ENCODE measurements at places on chromosomes 5 and 9. TPM values are rescaled to one million over a fixed set of nuclear protein-coding genes. Genes with fewer than 3 reads are reported as not detected.

GRCh38 chr5:127609957-127610356 is 38.9 kb upstream of the CTXN3 start:
- DNase-seq, result no peak

Gene FOXD1
- 1.6 TPM for total RNA-seq

DNA sequence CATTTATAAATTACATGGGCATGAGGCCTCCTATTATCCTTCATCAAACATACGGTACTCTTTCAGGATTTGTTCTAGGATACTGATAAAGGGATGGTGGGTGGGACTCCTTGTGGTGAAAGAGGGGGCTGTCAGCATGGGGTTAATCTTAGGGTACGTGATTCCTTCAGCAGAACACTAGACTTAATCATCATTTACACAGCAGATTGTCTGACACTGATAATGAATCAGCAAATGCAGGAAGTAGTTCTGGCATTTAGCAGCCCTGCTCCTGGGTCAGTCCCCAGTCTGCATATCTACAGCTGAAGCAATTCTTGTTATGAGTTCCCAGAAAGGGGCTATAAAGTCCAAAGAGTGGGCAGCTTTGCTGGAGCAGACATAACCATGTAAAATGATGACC is 384.6 kb downstream of the SPOCK1 start:
- DNase-seq, result no peak

DNA sequence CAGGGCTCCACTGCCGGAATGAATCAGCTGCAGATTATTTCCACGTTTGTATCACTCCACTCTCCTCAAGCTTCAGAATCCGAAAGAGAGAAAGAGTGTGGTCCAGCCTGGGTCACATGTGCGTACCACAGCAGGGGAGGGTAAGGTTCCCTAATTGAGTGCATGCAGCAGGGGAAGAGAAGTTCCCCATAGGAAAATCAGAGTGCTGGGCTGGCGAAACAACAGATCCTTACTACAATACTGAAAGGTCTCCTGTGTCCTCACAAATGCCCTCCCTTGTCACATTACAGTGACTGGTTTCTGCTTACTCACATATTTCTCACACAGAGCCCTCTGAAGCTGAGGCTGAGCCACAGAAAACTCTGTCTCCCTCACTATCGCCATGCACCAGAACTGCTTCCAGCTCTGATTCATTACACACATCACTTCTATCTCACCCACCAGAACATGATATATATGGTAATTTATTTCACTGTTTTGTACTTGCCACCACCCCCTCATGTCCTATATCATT is 532.2 kb upstream of the TUSC1 start:
- DNase-seq, result no peak

GRCh38 chr9:137435980-137436760 is 5.0 kb downstream of the ENTPD8 start:
- peak; percentile 81 for DNase-seq

GRCh38 chr5:59829386-59829785 is 64.1 kb downstream of the PDE4D start:
- DNase-seq, result no peak

GRCh38 chr5:172288465-172288864 is 4.9 kb upstream of the UBTD2 start:
- no peak for DNase-seq

Gene FBP2
- total RNA-seq, result 1.1 TPM

Gene CDHR2
- 0.39 TPM for total RNA-seq

DNA sequence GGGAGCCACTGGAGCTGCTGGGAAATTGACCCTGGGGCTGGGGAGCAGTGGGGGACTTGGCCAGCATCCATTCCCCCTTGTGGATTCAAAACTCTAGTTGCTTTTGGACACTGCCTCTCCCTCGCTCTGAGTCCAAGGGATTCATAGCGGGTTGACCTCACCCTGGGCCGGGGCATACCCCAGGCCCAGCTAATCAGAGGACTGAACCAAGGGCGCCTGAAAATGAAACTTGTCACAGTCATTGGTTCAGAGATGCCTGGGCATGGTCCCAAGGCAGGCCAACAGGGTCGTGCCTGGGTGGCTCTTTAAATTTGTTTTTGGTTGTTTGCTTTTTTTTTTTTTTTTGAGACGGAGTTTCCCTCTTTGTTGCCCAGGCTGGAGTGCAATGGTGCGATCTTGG is 22.6 kb downstream of the STK10 start:
- no peak for DNase-seq

GRCh38 chr5:68193481-68194036 is 22.0 kb upstream of the PIK3R1 start:
- no peak for DNase-seq

GRCh38 chr9:69130456-69131441 is 43.3 kb upstream of the TJP2 start:
- DNase-seq, result peak; percentile 65

Gene MYOT
- 0.39 TPM for total RNA-seq

GRCh38 chr5:153490118-153491037 is at the start of gene GRIA1:
Gene GRIA1 (plus strand): TSS chr5:153490670.
- DNase-seq, result no peak

Gene FSTL4
- total RNA-seq, result 4.0 TPM

DNA sequence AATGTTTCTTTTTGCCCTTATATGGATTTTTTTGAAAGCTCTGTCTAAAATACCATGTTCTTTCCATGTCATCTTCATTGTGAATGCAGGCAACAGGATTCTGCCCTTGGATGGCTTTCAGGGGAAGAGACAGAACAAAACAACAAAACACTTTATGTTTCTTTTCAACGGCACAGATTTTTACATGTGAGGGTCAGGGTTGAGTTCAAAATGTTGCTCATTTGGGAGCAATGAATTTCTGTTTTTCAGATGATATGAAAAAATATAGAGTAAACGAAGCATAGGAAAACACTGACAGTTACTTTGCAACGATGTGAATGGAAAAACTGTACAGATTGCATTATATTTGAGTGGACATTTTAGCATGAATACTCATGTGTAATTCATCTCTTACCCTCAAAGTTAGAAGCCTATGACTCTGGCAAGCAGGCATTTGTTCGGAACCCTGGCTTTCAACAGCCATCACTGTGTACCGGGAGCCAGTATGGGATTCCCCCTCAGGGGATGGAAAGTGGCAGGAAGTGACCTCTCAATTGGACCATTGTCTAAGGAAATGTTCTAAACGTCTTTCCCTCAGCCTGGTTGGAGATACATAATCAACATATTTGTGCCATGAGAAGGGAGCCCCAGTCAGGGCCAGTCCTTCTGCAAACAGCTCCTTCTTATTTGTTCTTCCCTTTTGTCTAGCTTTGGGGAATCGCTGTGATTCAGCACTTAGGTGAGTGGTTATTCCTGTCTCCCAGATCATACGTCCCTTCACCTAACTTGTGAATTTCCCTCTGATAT is 153.9 kb upstream of the MEF2C start:
- no peak for DNase-seq

Gene MTRR
- 39.7 TPM for total RNA-seq

Gene PELO
- total RNA-seq, result 123 TPM

GRCh38 chr5:82924226-82925060 is 152.8 kb downstream of the TMEM167A start:
- no peak for DNase-seq

Gene RNF44
- 35.2 TPM for total RNA-seq

Gene EGR1
- total RNA-seq, result 87.3 TPM

DNA sequence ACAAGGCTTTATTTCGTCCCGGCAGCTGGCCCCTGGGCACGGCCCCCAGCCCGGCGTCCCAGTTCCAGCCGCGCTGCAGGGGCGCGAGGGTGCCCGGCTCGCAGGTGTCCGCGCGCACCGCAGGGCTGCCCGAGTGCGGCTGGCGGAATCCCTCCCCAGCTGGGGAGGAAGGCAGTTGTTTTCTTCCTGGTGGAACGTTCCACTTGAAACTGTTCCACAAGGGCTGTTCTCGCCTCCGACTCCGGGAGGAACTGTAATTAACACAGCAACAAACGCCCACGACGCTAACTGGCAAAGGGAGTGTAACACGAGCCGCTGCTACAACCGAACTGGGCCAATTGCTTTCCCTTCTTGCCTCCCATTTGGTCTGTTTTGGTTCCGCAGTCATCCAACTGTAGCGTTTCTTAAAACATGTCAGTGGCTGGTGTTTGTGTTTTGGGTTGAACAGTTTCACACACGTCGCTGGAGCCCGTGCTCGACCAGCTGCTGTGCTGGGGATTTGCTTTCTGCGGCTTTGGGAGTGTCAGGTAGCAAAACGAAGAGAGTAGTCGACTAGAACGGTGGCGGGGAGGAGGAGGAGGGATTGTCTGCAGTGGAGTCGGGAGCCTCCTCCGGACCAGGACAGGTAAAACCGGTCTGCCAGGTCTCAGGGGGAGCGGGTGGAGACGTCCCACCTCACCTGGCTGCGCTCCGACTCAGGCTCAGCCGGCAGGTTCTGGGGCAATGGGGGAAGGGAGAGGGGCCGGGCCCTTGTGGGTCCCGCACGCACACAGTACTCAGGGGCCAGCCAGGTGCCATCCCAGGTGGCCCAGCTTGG is 131.6 kb upstream of the NIPBL start:
- no peak for DNase-seq

Gene SHISAL2B
- total RNA-seq, result not detected

DNA sequence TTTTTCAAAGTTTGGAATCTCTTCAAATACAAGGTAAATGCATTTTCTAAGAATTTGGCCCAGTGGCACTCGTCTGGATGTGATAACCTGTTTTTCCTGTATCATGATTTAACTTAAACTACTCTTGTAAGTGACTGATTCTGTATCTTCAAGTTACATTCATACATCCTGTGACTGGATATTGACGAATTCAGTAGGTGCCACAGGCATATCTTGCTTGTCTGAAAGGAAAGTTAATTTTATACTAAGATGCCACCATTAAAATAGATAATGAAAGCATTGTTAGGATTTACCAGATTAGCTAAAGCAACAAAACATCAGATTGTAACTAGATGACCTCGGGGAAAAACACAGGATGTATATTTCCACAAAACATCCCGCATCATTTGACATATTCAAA is 175.3 kb upstream of the ZNF608 start:
- no peak for DNase-seq

DNA sequence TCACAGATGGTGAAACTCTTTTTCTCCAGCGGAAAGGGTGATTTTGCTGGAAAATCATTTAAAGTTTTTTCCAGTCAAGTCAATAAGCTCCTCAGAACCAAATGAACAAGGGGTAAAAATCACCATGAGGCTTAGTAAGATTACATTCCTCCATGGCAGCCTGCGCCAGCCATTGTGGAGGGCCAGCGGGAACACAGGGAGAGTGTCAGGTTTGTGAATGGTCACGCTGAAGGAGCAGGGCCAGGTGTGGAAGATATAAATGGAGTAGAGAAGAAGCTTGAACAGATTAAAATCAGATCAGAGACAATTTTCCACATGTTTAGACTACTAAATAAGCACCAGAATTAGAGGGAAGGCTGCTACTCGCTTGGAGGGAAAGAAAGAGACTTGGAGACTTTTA is 208.8 kb downstream of the NR3C1 start:
- no peak for DNase-seq

GRCh38 chr9:27436234-27436633 is 87.9 kb upstream of the IFNK start:
- DNase-seq, result no peak

Gene PLAC8L1
- not detected for total RNA-seq

GRCh38 chr5:163846512-163846911 is 341.1 kb downstream of the MAT2B start:
- no peak for DNase-seq

DNA sequence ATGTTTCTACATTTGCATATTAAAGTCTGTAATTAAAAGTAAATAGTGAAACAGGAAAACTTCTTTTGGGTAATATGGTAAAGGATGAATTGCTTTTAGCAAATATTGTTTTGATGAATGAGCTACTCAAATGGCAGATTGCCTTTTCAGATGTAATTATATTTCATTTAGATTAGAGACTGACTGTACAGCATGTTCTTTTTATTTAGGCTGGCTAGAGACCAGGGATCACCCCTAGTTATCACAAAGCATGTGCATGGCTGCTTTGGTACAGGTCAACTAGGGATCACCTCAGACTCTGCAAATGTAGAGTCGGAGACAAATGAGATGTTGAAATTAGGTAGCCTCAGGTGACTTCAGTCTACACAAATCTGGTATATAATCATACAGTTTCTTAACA is 214.9 kb upstream of the SEMA6A start:
- DNase-seq, result no peak

DNA sequence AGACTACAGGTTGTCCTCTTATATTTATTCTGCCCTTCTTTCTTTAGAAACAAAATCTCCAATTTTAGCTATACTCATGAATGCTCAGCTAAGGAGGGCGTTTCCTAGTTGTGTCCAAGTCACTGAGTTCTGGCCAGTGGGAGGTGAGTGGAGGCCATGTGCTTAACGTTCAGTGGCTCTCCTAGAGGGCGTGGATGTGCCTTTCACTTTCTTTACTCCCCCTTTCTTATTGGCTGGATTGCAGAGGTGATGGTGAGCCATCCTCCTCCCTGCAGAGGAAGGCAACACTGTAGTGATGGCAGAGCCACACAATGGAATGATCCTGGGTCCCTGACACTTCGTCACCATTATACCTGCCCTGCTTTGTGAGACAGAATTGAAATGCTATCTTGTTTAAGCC is 54.6 kb downstream of the ALG2 start:
- DNase-seq, result no peak

Gene IRGM
- not detected for total RNA-seq

Data from adrenal gland (tissue), 19 donors.